ENCODE measurements at places on chromosomes 11 and 22.

DNA sequence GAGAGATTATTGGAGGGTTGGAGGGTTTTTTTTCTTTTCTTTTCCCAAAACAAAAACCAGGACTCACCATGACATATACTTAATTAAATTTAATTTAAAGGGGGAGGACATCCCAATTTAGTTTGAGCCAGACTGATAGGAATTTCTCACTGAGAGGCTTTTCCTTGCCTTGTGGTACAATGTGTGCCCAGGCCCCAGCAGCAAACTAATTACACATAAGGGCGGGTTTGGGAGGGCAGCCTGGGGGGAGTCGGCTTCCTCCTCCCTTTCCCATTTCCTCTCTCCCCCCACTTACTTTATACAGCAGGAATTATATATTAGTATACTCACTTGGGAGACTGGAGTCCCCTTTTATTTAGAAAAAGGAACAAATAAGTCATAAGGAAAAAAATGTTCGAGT lies 2.9 kb downstream of the TEAD1 start:
- no peak for DNase-seq

DNA sequence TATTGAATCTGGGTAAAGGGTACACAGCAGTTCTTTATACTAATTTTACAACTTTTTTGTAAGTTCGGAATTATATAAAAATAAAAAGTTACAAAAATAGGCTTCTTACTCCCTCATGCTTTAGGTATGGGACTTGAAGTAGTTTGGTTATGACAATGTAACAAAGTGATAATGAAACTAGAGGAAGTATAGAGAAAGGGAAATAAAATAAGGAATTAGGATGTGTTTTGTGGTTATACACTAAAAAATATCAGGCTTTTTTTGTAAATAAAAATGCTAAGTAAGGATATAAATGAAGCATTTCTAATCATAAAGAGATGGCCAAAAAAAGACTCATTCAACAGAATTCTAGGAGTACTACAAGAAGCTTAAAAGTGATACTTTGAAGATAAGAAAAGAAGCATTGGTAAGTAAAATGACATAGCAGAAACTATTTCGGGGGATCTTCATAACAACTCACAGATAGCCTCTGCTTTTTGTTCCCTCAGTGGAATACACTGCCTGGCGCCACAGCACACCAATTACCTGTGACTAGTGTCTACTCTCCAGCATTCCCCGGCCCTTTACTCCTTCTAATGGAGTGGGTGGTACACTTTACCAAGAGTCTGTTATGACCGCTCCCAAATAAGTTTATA lies 322.7 kb upstream of the PITPNB start:
- DNase-seq, result no peak

GRCh38 chr11:125086633-125087296 lies 23.7 kb downstream of the SLC37A2 start:
- DNase-seq, result no peak

DNA sequence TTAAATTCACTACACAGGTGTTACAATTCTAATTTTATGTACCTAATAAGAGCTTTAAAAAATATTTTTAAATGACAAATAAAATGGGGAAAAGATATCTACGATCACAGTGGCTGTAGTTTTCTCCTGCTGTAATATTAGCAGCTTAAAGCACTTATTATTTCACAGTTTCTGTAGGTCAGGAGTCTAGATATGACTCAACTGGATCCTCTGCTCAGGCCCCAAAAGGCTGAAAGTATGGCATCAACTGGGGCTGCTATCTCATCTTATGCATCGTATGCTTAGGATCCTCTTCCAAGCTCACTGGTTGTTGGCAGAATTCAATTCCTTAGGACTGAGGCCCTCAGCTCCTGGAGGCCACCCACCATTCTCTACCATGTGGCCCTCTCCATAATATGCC lies 12.8 kb downstream of the FBXO3 start:
- DNase-seq, result no peak

GRCh38 chr22:36563001-36563400 lies 34.0 kb upstream of the EIF3D start:
- no peak for DNase-seq

DNA sequence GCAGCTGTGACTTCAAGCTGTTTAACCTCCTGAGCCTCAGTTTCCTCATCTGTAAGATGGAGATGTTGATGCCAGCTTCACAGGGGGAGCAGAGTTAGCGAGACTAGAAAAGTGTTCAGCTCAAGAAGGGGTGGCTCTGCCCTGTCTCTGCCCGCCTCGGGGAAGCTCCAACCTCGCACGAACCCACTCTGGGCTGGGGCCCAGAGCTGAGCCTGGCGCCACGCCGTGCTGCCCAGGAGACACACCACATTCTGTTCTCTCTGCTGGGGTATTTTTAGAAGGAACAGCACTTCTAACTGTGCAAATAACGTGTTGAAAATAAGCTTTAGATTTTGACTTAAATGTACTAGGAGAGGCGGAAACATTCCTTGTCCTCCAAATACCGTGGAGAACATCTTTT lies 74.1 kb downstream of the PHF21B start:
- no peak for DNase-seq

- DNase-seq, result no peak
Observed at GRCh38 chr11:61742391-61742790, 10.0 kb upstream of the MYRF start.

GRCh38 chr11:134579724-134580609 lies 167.9 kb upstream of the B3GAT1 start:
- no peak for DNase-seq

GRCh38 chr22:46028106-46028991 lies 51.4 kb upstream of the WNT7B start:
- no peak for DNase-seq

GRCh38 chr22:20206709-20207215 lies 55.9 kb upstream of the CCDC188 start:
- DNase-seq, result no peak

DNA sequence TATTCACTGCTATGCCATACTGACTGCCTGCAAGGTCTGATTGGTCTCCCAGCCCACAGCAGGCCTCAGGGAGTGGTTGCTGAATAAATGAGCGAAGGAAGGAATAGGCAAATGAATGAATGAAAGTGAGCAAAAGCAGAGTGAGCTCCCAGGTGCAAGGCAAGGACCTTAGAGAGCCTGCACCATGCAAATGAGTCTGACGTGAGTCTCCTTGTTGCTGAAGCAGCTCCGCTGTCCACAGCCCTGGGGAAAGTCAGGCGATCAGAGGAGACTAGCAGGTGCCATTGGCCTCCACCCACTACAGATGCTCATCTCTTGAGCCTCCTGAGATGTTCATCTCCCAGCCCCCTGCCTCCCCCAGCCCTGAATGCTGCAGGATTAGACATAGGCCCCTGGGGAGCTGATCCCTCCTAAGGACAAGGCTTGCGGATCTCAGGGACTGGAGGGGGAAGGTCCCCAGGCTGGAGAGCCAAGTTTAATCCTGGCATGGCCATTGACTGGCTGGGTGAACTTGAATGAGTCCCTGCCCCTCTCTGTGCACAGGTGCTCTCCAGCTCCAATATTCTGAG lies 22.1 kb downstream of the GDPD5 start:
- DNase-seq, result no peak

- DNase-seq, result no peak
Observed at GRCh38 chr11:74770456-74770855, 21.8 kb downstream of the RNF169 start.

DNA sequence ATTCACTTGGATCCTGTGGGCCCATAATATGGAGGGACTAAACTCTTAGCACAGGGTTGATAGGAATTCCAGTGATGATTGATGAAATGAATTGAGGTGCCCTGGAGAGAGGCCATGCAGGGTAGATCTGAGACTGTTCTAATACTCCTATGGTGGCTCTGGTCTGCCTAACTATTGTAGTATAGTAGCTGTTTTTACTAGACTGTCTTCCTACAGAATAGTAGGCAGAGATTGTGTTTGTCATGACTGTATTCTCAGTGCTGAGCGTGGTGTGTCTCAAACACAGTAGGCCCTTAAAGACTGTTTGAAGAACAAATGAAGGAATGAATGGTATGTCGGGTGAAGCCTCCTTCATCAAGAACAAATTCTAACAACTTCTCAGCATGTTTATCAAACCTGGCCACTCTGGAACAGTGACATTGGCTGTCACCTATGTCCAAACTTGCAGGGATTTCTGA lies 107.0 kb upstream of the SESN3 start:
- DNase-seq, result peak; percentile 62

DNA sequence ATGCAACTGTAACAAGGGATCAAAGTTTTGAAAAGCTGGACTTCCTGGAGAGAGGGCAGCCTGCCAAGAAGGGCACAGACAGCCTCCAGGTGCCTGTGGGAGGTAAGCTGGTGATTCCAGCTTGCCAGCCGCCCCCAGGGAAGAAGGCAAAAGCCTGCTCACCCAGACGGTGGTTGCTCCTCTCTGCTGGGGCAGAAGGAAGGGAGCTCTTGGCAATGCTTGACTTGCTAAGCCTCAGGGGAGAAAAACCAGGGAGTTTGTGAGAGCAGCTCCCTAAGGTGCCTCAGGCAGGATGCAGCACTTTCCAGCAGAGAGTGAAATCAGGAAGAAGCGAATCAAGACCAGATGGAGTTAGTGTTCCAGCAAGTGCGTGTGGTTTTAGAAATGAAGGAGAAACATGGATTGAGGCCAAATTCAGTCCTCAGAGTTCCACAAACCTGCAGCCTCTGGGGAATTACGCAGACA lies 553.6 kb downstream of the BUD13 start:
- DNase-seq, result no peak

- peak; percentile 81 for DNase-seq
Observed at GRCh38 chr11:86990515-86990914, 35.3 kb upstream of the FZD4 start.

- peak; percentile 98 for DNase-seq
Observed at GRCh38 chr11:64629796-64630562, 39.0 kb downstream of the SLC22A12 start.

DNA sequence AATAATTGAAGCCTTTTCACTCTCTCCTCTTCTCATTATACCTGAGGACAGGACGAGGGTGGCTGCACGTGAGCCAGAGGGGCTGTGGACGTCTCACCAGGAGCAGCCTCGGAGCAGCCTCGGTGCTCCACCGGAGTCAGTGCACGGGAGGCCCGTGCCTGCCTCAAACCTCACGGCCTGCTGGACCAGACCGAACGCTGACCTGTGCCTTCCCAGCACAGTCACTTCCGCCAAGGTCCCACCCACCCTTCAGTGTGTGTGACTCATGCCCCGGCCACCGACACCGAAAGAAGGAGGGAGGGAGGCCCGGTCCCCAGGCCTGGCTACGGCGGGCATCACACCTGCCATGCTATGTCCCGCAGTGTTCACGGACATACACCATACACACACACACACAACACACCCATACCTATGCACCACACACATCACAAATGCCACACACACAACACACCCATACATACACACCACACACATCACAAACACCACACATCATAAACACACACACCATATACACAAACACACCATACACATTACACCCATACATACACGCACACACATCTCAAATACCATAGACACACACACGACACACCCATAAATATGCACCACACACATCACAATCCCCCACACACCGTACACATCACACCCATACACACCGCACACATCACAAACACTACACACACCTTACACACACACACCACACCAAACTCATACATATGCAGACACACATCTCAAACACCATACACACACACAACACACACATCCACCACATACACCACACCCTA lies 1506.5 kb downstream of the TBC1D22A start:
- DNase-seq, result no peak

DNA sequence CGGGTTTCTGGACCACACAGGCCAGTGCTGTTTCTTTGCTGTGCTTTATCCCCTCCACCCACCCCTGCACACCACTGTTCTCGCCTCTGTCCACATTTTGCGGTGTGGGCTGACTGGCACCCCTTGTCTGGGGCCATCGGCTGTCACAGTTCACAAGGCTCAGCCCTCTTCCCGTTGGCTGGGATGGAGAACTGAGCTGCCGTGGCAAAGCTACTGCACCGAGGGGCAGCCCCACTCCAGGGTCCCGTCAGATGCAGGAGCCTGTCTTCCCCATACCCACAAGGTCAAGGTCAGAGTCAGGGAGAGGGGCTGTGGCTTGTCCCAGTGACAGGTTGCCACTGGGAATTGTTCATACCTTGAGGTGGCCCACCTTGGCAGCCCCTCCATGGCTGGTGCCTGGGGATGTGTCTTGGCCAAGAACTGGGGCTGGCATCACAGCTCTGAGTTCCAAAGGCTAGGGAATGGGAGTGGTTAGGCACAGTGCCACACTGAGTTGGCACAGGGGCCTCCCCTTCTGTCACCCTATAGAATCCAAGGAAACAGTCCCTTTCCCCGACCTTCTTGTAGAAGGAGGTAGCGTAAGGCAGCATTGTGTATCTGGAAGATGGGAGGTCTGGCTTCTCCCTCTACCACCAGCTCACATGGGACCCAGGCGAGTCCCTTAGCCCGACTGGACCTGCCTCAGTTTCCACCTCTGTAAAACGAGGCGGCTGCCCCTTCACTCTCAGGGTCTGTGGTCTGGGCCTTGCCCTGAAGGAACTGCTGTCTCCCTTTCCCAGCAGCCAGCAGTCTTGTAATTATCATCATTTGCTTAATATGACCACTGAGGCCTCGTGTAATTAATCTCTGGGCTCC lies 3.4 kb downstream of the GRK2 start:
- DNase-seq, result no peak

DNA sequence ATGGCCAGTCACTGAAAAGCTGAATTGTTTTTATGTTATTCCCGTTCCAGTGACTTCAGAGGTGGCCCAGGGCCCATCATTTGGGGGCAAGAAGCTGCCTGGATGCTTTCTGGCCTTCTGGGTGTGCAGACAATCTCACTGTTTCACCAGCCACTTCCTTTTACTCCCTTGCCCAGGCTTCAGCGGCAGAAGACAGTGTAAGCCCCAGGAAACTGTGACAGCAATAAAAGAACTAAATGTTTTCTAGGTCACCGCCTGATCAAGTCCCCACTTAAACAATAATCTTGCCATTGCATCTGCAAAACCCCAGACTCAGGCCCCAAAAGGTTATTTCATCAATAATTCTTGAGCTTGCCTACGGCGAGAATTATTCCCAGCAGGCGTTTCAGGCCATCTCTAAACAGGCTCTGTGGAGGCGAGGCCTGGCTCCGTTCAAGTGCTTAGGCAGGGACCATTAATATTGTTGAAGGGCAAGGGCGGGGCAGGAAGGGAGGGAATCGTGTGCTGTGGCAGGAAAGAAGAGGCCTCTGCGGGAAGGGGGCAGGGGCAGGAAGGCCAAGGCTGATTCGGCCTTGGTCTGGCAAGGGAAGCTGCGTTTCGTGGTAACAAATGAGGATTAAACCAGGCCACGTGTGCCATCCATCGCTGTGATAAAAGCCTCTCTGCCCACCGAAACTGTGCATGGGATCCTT lies 252.3 kb downstream of the KIRREL3 start:
- DNase-seq, result peak; percentile 17

DNA sequence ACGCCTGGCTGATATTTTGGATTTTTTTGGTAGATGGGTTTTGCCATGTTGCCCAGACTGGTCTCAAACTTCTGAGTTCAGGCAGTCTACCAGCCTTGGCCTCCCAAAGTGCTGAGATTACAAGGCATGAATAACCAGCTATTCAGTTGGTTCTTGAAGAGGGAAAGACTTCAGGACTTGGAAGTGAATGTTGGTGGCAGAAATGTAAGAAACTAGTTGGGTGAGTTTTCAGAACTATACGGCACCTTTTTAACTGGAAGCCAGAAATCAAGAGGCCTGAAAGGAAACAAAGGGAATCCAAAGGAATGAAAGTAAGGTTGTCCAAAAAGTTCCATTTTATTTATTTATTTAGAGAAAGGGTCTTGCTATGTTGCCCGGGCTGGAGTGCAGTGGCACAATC lies 2.9 kb downstream of the POGLUT3 start:
- DNase-seq, result no peak

Measured in GM23338 (cell line).